IPS DF 19.7 (cell line): ENCODE measurements at places on chromosomes 1 and 21.

DNA sequence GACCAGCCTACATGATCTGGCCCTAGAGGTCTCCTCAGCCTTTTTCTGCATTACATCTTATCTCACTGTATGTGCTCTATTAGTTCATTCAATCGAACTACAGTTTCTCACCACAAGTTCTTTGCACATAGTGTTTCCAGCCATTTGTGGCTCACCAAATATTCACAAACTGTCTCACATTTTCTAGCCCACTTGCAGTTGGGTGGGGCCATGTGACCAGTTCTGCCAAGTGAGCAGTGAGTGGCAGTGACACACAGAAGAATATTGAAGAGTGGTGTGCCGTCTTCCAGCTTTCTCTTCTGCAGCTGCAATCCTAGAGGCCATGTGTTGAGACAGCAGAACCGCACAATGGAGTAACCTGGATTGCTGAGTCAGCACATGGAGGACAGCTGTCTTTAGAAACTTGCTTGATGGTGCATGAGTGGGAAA, 103.2 kb upstream of the ZNF644 start:
- DNase-seq: no peak

- DNase-seq: no peak
These were observed 245.9 kb downstream of the PRDM2 start for GRCh38 chr1:13945856-13946255.

- DNase-seq: no peak
These were observed 34.8 kb downstream of the CLCA1 start for GRCh38 chr1:86503406-86504136.

GRCh38 chr21:19236209-19236608, 832.6 kb upstream of the TMPRSS15 start:
- DNase-seq: no peak

- no peak for DNase-seq
These were observed 452.3 kb downstream of the OMA1 start for GRCh38 chr1:58094221-58094620.

DNA sequence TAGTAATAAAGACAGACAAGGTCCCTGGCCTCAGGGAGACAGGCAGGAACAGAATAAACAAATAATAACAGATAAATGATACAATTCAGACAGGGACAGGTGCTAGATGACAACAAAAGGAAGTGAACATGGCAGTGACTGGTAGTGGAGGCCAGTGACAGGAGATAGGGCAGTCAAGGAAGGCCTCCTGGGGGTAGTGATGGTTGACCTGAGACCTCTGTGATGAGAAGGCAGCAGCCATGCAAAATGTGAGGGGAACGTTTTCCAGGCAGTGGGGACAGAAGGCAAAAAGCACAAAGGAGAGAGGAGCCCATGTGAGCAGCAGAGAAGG, 18.5 kb downstream of the OPTC start:
- DNase-seq: no peak

DNA sequence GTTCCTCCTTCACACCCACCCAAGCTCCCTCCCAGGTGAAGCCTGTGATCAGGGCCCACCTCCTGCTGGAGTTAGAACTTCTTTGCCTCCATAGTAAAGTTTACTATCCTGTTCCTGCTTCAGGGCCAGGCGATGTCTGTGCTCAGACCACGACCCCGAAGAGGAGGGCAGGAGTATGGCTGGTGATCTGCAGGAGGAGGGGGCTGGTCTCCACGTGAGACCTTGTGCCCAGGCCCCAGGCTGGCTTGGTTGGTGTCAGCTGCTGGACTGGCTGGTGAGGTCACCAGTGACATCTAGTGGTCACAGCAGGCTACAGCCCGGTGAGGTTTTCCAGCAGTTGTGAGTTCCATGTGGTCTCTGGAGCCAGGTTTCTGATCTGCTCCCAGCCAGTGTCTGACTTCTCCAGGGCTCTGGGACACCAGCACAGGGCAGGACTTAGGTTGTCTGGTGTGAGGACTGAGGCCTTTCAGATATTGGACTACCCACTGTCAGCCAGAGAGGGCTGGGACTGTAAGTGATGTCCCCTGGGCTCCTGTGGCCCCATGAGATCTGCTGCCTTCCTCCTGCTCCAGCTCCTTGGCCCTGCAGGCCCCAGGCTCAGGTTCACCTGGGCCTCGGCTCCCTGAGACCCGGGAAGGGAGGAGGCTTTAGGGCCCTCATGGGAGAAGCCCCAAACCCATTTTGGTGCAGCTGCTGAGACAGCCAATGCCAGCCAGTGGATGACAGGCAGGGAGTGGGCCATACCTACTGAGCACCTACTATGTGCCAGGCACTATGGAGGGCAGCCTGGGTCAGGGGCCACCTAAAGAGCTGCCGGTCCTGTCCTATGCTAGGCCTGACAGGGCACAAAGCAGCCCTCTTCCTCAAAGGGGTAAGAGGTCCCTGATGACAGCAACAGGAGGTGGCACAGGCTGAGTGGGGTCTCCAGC, 6.0 kb upstream of the UBL4B start:
- DNase-seq: peak; percentile 52
